ENCODE measurements at places on chromosomes 11 and 22.

GRCh38 chr11:106234794-106235193 lies 157.3 kb downstream of the AASDHPPT start:
- DNase-seq, result no peak

DNA sequence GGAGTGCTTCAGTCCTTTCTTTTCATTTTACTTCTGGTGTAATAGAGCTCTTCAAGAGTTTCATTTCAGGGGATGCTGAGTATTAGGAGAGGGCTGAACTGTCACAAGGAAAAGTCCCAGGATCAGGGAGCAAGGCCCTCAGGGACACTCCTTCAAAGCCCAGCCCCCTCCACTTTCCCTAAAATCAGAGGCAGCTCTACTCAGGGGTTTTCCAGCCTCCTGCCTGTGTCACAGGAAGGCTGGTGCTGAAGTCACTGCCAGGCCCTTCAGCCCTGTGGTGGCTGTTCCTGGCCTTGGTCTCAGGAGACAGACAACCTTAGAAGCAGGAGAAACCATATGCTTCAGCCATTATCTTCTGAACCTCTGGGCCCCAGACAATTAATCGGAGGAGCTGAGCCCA lies 36.4 kb upstream of the KIRREL3 start:
- no peak for DNase-seq

GRCh38 chr11:59999691-60000090 lies 17.3 kb upstream of the OOSP4B start:
- no peak for DNase-seq

DNA sequence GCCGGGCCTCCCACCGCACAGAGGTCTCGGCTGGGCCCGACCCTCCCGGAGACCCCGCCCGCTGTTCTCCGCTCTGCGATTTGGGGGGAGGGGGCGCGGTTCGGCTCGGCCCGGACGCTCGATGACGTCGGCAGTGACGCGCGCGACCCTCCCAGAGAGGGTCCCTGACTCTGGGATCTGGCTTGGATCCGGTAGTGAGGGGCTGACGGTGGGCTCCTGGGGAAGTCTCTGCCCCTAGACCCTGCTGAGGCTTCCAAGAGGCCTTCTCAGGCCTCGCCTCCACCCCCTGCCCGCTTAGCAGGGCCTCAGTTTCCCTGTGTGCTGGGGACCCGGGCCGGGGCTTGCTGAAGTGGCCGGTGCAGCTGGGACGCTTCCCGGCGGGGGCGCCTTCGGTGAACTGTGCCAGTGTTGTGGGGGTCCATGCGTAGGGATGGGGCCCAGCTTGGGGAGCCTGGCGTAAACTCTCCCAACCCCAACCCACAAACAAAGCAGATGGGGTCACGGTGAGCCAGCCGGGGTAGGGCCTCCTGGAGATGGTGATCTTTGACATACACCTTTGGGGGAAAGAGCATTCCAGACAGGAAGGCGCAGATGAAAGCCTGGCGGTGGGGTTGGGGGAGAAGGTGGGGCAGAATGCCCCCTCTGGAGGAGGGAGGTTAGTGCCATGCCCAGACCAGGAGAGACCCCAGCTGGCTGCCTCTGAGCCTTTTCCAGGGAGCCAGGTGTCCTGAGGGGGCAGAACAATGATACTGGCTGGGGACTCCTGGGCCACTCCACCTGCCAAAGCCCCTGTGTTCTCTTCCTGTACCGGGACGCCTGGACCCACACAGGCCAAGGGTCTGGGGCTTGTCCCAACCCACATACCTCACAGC lies 1.0 kb downstream of the B4GALNT4 start:
- DNase-seq, result no peak

- no peak for DNase-seq
Observed at GRCh38 chr11:61732705-61733104, 19.7 kb upstream of the MYRF start.

- DNase-seq, result no peak
Observed at GRCh38 chr22:32958001-32958400, 100.2 kb downstream of the SYN3 start.

DNA sequence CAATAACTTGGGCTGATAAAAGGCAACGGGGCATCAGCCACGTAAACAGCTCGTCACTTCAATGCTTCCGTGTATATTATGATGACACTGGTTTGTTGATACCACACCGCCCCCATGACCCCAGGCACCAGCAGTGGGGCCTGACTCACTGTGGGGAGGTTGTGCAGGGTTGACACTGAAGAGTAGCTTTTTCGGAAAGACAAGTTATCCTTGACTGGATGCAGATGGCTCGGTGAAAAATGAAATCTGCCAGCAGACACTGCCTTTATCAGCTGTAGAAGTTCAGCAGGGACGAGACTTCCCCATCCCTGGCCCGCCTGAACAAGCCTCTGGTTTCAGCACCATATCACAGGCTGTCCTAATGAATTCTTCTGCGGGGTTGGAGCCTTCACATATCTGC lies 55.6 kb downstream of the WT1 start:
- DNase-seq, result no peak

- DNase-seq, result no peak
Observed at GRCh38 chr11:112526699-112527416, 266.2 kb upstream of the PLET1 start.

DNA sequence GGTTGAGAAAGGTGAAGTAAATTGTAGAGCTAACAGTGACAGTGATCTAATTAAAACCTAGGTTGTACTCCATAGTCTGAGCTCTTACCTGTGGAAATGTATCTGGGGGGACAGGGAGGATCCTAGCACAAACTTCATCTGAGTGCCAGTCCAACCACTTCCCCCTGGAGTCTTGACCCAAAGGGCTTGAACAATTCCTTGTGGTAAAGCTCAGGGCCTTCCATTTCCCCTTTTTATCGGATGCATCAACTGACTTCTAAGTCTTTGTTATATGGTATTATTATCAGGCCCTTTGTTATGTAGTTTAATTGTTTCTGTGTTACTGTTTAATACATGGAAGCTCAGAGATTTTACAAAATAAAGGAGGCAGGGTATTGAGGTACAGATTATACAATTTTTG lies 140.2 kb upstream of the SESN3 start:
- no peak for DNase-seq

- DNase-seq, result no peak
Observed at GRCh38 chr11:100667449-100667848, 19.6 kb upstream of the ARHGAP42 start.

- DNase-seq, result no peak
Observed at GRCh38 chr11:11988099-11988651, 20.3 kb downstream of the DKK3 start.

- no peak for DNase-seq
Observed at GRCh38 chr22:27298332-27298731, 503.2 kb downstream of the MN1 start.

DNA sequence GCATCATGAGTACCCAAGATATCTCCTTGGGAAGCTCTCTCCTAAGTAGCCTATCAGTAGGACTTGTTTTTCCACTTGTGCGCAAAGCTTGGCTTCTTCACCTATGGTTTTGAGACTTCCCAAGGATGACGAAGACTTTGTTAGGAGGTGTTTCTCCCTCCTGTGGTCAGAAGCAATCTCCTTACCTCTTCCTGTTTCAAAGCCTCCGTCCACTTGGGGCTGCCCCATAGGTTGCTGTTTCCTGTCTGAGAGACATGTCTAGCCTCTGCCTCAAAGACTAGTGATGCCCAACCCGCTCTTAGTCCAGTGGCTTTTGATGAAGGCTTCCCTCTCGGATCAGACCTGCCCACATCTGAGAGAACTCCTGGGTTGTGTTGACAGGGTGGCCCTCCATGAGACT lies 92.9 kb downstream of the TRAF6 start:
- no peak for DNase-seq

DNA sequence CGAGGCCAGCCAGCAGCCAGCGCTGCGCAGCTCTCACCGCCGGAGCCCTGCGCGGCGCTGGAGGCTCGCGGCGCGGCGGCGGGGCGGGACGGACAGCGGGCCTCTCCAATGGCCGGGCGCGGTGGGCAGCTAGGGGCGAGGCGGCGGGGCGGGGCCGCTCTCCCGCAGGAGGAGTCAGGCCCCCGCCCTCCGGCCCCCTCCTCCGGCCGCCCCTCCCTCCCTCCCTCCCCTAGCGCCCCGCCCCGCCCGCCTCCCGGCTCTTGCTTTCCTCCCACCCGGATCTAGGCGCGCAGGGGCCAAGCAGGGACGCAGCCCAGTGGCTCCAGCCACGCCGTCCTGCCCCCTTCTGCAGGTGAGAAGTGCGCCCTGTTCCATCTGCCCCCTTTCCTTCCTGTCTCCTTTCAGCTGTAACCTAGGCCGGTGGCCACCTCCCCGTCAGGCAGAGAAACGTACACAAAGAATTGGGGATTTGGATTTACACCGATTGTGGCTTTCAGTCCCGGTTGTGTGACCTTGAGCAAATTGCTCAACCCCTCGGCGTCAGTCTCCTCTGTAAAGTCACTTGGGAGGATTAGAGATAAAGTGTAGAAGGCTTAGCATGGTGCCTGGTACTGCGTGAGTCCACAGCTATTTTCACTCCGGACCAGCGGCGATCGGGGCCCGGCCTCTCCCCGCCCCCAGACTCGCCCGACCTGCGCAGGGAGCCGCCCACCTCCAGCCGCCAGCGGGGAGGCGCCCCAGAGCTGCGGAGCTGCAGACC lies at the start of gene FZD4:
TSS of gene FZD4 (minus strand) at position 35 of the 760 bp plus-strand sequence. CDS start 310 bp downstream, outside the sequence.
- DNase-seq, result peak; percentile 94

DNA sequence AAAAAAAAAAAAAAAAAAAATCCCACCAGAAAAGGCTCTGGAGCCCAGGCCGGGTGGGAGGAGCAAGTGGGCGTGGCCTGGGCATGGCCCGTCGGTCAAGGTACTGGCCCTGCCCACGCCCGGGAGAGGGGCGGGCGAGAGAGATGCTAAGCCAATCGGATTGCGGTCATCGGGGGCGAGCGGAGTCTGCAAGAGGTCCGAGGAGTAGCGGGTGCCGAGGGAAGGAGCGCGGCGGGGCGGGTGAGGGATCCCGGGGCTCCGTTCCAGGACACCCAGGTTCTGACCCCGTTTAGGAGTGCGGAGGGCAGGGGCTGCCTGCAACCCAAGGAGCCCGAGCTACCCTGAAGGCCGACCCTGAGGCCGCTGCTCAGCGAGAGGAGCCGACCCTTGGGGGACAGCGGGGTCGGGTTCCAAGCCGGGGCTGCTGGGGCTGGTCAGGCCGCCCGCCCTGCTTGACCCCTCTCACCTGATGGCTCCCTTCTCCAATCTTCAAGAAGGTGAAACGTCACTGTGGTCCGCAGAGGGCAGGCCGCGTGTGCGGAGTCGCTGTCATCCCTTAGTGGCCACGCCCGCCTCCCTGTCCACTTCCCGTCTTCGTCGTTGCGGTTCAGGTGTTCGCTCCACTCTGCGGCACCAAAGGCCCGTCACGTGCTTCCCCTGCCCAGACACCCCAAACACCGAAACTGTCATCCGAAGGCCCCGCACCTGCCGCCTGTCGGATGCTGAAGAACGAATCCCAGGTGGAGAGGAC lies 11.1 kb upstream of the TAB1 start:
- DNase-seq, result peak; percentile 73

DNA sequence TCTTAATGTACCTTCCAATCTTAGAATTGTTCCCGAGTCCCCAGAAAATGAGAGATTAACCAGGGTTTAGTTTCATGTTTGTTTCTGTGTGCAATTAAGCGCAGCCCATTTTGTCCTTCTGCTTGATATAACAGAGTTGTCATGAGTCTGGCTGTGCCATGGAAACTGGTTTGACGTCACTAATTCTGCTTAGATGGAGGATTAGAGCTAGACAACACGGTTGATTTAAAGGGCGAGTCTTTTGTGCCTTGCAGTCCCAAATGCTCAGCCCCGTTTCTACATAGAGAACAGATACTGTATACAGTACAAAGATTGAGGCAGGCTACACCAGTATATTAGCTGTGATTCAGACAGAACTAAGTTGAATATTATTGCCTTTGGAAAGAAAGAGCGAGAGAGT lies 45.5 kb upstream of the ALKBH3 start:
- no peak for DNase-seq

GRCh38 chr11:48141475-48142122 lies 75.0 kb upstream of the OR4B1 start:
- no peak for DNase-seq

DNA sequence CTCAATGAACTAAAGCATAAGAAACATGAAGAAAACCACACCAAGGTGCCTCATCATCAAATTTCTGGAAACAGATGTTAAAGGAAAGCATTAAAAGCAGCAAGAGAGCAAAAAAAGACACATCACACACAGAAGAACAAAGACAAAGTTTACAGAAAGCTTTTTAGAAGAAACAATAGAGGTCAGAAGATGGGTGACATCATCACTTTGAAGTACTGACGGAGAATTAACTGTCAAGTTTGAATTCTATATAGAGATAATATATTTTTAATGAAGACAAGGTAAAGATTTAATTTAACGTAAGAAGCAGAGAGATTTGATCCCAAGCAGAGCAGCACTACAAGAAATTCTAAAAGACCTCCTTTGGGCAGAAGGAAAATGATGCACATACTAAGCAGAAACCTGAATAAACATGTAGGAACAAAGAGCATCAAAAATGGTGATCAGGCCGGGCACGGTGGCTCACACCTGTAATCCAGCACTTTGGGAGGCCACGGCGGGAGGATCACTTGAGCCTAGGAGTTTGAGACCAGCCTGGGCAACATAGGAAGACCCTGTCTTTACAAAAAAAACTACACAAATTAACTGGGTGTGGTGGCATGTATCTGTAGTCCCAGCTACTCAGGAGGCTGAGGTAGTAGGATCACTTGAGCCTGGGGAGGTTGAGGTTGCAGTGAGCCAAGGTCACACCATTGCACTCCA lies 63.3 kb upstream of the RTL6 start:
- DNase-seq, result no peak

- peak; percentile 58 for DNase-seq
Observed at GRCh38 chr22:42792909-42793847, 63.9 kb downstream of the ARFGAP3 start.

DNA sequence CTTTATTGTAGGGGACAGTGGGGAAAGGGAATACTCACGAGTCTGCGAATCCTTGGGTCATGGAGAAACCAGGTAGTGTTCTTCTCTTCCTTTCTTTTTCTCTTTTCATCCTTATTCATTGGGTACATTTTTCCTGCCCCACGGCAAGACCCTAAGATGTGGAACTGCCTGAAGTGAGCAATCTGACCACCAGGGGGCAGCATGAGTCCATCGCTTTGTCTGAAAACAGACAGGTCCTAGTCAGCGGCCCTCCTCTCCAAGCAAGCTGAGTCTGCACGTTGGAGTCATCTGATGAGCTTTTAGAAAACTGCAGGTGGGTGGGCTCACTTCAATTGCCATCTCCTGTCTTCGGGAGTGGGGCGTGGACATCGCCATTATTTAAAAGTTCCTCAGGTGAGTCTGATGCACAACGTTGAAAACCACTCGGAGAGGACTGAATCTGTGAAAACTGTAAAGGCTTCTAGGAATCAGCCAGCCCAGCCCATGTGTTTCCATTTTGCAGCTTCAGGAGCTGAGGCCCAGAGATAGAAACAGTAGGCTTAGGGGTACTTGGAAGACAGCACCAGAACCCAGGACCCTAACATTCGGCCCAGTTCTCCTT lies 34.0 kb upstream of the FBXO3 start:
- peak; percentile 83 for DNase-seq

GRCh38 chr11:18775492-18776292 lies 15.9 kb downstream of the PTPN5 start:
- DNase-seq, result no peak

GRCh38 chr11:72627594-72628281 lies 46.5 kb downstream of the PDE2A start:
- DNase-seq, result no peak

- DNase-seq, result no peak
Observed at GRCh38 chr11:111939836-111940604, 2.9 kb downstream of the DIXDC1 start.

All from tibial artery (tissue), 4 donors.